T-helper 9 cell (primary cell): ENCODE measurements at places on chromosomes 2 and 18.

- no peak for DNase-seq
These were observed 88.5 kb downstream of the PTRHD1 start for GRCh38 chr2:24704692-24705091.

DNA sequence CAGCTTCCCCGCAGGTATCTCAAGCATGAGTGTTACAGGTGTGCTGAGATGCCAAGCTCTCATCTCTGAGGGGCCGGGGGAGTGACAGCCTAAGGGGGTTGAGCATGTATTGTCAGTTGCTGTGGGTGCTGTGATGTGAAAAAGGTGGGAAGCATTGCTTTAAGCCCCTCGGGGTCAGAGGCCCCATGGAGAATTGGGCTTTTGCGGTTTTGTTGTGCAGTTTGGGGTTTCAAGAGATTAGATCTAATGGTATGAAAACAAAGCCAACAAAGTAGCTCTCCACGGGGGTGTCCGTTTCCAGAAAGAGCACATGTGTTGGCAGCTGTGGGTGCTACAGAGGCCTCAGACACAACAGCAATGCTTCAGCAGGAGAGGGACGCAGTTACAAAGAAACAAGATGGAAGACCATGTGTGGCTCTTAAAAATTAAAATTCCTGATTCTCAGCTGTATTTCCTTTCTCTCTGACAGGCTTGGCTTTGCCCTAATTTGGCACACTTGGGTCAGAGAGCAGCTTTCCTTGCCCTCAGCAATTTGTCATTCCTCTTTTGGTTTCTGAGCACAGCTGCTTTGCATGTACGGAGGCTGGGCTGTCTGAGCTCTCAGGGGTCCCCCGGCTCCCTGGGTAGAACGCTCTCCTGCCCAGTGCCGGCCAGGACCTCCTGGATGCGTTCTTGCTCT, 69.9 kb downstream of the TMEM247 start:
- DNase-seq = no peak

GRCh38 chr2:65583061-65583460, 150.7 kb upstream of the SPRED2 start:
- no peak for DNase-seq

DNA sequence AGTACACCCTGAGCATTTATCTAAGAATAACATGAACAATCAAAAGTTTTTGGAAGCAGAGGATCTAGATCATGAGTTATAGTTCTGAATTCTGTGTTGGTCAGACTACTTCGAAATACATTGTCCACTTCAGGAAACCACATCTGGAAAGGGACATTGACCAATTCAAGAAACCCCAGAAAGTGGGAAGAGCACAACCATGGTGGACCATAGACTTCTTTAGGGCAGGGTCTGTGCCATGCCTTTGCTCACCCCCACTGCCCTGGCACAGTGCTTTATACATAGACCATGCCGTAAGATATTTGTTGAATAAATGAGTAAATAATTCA, 44.3 kb upstream of the CYP1B1 start:
- DNase-seq = no peak

DNA sequence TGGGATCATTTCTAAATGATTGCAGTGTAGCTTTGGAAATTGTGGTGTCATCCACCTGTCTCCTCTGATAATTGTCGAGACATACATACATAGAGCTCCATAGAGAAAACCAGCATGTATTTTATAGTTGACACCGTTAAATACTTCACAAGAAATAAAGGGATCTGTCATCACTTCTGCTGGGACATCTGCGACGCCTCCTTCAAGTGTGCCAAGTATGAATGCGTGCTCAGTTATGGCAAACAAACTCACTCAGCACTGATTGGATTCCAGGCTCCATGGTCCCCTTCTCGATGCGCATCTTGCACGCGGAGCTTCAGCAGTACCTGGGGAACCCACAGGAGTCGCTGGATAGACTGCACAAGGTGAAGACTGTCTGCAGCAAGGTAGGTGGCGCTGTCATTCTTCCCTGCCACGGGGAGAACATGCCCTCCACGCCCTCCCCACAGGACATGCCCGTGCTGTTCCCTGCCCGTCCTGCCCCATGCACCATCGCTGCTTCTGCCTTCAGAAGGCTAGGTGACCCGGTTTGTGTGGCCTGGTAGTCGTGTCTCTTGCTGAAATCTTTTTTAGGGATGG, 64.1 kb downstream of the TRAPPC12 start:
- no peak for DNase-seq

DNA sequence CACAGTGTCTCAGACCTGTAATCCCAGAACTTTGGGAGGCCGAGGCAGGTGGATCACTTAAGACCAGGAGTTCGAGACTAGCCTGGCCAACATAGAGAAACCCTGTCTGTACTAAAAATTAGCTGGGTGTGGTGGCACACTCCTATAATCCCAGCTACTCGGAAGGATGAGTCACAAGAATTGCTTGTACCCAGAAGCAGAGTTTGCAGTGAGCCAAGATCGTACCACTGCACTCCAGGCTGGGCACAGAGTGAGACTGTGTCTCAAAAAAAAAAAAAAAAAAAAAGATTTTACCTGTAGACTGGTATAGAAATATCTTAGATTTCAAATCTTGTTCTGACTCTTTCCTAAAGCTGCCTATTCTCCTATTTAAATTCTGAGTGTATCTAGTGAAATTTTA, 7.2 kb upstream of the KLHL29 start:
- DNase-seq = no peak

GRCh38 chr2:237479747-237480146, 7.3 kb upstream of the MLPH start:
- no peak for DNase-seq

GRCh38 chr18:62523255-62523588, 397 bp downstream of the ZCCHC2 start:
- DNase-seq = no peak

DNA sequence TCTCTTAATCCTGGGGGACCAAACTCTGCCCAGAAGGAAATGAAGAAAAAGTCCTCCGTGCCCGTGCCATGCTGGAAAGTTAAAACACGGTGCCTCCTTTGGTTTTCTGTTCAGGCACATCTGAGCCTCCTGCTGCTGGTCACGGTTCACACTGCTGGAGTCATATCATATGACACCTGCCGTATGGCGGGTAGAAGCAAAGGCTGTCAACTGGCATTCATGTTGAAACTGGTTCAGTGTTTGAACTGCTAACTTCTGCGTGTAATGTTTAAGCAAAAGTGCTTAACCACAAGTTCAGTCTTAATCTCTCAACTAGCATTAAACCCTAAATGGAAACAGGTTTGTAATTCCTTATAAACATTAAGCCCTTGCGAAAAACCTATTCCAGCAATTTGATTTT, 3.1 kb downstream of the STK39 start:
- no peak for DNase-seq

DNA sequence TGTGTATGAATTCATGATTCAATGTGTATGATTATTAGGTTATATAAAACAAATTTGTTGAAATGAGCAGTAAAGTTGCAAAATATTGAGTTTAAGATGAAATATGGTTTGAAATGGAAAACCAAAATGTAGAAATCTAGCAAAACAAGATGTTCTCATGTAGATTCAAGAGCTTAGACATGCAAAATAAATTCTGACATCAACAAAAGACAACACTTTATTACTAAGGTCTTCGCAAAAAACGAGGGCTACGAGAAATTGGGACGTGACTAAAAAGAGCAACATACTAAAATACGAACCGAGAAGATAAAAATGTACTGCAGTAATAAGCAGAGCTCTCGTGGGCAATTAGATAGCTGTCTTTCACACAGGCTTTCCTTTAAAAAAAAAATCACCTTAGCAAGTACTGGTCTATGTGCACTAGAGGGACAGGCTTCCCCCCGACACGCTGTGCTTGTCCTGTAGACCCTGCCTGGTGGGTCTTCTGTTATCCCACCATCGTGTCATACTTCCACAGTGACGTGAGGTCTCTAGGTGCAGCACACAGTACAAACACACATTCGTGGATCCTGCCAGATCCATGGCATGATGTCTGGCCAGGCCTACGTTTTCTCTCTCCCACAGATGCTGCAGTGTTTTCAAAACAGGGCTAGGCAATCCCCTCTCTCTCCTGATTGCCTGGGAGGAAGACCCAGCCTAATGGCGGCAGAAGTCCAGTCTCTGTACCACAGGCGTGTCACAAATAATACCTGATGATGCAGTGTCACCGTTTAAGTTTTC, 240.8 kb downstream of the TCF4 start:
- no peak for DNase-seq

DNA sequence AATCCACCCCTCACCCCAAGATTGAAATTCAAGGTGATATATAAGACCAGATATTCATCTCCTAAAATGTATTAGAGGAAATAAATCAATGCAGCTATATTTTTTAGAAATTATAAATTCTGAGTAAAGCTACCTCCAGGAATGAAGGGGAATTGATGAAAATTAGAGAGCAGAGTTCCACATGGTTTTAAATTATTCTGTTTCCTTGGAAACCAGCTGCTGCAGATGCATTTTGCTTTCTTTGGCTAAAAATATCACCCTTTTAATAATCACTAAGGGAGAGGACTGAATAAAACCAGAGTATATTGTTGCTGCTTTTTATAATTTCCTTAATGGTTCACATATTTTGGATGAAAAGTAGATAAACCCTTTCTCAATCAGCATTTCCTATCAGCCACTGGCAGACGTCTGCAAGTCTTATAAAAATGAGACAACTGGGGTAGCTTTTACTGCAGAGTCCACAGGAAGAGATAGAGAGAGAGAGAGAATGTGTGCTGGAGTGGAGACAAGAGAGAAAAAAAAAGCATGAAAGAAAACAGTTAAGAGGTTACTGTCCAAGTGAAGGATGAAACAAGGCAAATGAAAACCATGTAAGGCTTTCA, 2.0 kb downstream of the CSRNP3 start:
- no peak for DNase-seq

DNA sequence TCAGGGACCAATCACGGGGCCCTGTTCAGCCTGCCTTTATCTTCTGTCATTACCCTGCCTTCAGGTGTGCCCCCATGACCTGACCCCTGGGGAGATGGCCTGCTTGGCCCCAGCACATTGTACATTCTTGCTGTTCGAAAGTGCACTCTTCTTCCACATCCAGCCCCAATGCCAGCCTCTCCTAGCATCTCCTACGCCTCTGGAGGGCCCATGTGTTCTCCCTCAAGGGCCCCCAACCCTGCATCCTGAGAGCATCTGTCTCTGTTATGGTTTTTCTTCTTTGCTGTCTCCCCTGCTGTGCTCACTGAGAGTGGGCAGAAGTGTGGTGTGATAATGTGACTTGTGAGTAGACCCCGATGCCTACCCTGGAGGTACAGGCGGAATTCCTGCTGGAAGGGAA, 41.5 kb upstream of the OTOS start:
- DNase-seq = no peak

GRCh38 chr2:181036848-181037603, 56.6 kb downstream of the UBE2E3 start:
- DNase-seq = no peak

- no peak for DNase-seq
These were observed 321.0 kb upstream of the HS6ST1 start for GRCh38 chr2:128639693-128640092.

GRCh38 chr2:223847410-223847809, 10.0 kb upstream of the AP1S3 start:
- no peak for DNase-seq

DNA sequence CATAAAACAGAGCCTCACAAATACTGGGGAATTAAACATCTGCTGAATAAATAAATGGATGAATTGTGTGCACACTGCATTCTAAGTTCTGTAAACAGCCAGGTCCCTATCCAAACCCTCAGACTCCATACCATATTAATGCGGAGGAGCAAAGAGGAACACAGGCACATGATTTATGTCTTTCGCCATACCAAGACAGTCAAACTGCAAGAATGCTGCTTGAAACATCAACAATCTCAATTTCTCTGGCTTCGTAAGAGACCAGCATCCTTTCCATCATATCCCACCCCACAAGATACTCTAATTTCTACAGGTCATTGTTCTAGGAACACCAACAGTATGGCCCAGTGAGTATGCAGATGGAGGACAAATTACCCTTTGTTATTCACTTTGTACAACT, 15.0 kb downstream of the KANSL3 start:
- no peak for DNase-seq

DNA sequence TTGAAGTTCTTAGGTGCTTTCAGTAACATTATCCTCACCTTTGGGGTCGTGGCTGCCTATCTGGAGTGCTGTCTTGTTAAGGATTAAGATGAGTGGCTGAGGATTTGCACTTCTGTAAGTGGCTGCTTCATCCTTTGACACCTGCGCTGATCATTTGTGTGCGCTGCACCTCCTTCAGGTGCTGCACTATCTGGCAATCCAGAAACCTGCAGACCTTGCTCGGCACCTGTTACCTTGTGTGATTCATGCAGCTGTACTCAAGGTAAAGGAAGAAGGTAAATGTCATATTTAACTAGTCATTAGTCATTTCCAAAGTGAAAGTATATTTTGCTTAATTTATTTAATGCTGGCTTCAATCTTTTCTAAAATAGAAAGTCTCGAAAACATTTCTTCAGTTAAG, 110.3 kb downstream of the RAB3GAP1 start:
- no peak for DNase-seq

DNA sequence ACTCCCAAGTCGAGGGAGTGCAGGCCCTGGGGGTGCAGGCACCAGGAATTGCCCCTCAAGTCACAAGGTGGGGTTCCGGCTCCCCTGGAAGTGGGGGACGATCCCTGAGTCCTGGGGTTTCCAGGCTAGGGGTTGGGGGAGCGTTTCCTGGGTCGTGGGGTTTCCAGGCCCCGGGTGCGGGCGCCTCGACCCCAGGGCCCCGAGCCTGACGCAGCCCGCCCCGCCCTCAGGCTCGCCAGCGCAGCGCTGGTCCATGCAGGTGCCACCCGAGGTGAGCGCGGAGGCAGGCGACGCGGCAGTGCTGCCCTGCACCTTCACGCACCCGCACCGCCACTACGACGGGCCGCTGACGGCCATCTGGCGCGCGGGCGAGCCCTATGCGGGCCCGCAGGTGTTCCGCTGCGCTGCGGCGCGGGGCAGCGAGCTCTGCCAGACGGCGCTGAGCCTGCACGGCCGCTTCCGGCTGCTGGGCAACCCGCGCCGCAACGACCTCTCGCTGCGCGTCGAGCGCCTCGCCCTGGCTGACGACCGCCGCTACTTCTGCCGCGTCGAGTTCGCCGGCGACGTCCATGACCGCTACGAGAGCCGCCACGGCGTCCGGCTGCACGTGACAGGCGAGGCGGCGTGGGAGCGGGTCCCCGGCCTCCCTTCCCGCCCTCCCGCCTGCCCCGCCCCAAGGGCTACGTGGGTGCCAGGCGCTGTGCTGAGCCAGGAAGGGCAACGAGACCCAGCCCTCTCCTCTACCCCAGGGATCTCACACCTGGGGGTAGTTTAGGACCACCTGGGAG, 12.0 kb downstream of the SIGLEC15 start:
- DNase-seq = no peak

- no peak for DNase-seq
These were observed 144.8 kb downstream of the FAM124B start for GRCh38 chr2:224257156-224257555.

DNA sequence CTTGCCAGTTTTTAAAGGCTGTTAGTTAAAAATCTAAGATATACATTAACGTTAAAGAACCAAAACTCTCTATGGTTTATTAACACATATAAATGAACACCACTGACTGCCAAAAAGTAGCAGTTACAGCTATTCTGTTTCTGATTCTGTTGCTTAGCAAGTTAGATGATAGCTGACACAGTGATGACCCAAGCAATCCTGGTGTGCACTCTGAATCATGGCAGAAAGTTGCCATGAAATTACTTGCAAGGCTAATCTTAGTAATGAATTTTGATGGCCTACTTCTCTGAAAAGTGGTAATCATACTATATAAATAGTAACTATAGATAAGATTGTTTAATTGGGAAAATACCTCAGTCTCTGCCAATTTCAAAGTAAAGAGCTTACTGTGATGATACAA, 57.7 kb downstream of the ROCK2 start:
- no peak for DNase-seq

GRCh38 chr2:16008856-16009255, 68.5 kb downstream of the MYCN start:
- DNase-seq = no peak
